ENCODE measurements at places on chromosomes 5 and 9.

DNA sequence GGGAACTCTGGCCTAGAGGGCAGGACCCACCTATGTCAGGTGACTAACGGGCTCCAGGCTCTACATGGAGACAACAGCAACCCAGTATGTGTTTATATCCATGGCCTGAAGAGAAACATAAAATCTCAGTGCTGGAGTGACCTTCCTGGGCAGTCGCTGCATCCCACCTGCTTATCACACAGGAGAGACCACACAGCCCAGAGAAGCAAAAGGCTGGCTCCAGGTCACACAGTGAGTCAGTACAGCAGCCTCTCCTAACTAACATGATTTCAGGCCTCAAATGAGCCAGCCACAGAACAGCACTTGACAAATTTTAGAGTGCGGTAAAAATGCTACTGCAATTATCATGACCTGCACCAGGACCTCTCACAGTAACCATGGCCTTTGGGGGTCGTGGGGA, 54.0 kb upstream of the TGFBR1 start:
- DNase-seq, result no peak

- no peak for DNase-seq
These were observed 191.2 kb downstream of the PALM2AKAP2 start for GRCh38 chr9:109971226-109971625.

- no peak for DNase-seq
These were observed 79.6 kb downstream of the SNCAIP start for GRCh38 chr5:122391621-122392020.

DNA sequence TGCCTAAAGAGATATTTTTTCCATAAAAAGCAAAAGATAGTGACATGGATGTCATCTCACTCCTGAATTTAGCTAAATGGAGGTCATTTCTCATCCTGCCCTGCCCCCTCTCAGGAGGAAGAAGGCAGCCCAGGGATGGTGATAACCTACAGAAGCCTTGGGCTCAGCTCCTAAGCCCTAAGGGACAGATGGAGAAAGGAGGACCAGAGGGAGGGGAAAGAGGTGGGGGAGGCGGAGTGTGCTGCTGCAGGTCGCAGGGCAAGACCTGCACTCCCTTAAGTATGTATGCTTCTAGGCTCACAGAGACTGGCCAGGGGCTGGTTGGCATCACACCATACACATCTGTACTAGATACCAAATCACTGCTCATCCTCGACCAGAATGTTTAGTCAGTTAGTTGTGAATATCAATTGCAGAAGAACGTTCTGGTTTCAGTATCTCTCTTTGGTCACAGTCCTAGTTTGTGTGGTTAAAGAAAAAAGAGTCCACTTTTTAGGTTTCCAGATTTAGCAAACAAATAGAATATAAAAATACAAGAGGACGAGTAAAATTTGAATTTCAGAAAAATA, 18.4 kb upstream of the CDKN2AIPNL start:
- peak; percentile 45 for DNase-seq

DNA sequence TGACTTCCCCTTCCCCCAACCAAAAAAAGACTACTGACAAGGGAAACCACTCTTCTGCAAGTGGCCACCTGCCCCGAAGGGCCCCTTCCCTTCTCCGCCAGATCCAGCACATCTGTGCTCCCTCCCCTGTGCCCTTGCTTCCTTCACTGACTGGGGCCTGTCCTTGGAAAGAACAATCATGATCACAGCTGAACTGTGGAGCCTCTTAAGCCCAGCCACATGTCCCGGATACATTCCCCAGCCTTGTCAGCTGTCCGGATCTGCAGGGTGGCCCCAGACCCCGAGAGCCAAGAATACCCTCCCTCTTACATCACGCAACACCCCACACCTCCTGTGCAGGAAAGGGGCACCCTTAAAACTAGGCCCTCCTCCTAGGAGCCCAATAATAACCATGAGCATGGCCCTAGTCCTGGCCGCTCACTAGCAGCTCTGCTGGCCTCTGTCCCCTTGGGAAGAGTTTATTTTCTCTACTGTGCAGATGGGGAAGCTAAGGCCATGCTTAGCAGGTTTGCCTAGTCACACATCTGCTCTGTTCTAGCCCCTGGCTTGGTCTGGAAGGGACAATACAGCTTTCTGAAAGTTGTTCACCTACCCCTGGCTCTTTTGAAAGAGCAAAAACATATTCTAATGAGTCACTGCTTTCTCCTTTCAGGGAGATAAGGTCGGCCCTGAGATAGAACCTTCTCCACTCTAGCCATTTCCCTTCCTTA, 3.8 kb downstream of the SPRY4 start:
- no peak for DNase-seq

DNA sequence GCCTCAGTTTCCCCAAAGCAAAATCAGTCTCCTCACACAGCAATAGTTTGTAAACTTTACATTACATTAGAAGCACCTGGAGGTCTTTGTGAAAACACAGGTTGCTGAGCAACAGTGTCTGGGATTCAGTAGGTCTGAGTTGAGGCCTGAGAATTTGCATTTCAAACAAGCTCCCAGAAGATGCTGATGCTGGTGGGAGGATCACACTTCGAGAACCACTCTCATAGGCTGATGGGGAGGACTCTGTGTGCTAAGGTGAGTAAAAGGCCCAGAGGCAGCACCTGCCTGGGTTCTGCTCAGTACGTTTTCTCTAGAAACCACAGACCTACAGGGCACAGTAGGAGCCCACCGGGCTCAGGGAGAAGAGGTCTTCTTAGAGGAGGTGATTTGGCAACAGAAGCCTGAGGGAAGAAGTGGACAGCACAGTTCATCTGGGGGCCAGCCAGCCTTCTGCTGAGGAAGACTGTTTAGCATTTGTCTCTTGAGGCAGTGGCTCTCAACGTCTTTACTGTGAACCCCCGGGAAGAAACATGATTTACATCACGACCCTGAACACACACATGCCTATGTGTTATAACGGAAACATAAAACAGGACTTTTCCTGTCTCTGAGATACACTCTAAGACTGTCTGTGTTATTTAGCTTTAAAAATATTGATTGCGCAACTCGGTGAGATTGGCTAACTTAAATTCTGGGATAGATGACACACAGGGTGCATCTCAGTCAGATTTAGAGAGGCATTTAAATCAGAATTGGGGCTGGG, 24.8 kb upstream of the DENND1A start:
- no peak for DNase-seq

- DNase-seq, result peak; percentile 39
These were observed 39.1 kb downstream of the SHLD3 start for GRCh38 chr5:65663804-65664521.

- no peak for DNase-seq
These were observed 146.8 kb downstream of the LURAP1L start for GRCh38 chr9:12921621-12922020.

All from iPS-NIHi11 (cell line).